ENCODE measurements at places on chromosomes 16 and 17. TPM values are rescaled to one million over a fixed set of nuclear protein-coding genes. Genes with fewer than 3 reads are reported as not detected.
A peak's percentile ranks its signal among the peaks of the same experiment; 100 is the strongest.

The WDR59 gene
- total RNA-seq = 62.2 TPM

The GPR179 gene
- total RNA-seq = not detected

The SPIRE2 gene
- total RNA-seq = 3.1 TPM

- DNase-seq = peak; percentile 33
- peaks cover 3% of the 10 kb centered on the region for H3K36me3 ChIP-seq
- H3K27me3 ChIP-seq = no peaks in the 10 kb centered on the region
- H3K27ac ChIP-seq = no peak overlapping the region
- no peak overlapping the region for H3K4me3 ChIP-seq
Observed at GRCh38 chr17:1559047-1560043, 3.2 kb downstream of the PITPNA start.

DNA sequence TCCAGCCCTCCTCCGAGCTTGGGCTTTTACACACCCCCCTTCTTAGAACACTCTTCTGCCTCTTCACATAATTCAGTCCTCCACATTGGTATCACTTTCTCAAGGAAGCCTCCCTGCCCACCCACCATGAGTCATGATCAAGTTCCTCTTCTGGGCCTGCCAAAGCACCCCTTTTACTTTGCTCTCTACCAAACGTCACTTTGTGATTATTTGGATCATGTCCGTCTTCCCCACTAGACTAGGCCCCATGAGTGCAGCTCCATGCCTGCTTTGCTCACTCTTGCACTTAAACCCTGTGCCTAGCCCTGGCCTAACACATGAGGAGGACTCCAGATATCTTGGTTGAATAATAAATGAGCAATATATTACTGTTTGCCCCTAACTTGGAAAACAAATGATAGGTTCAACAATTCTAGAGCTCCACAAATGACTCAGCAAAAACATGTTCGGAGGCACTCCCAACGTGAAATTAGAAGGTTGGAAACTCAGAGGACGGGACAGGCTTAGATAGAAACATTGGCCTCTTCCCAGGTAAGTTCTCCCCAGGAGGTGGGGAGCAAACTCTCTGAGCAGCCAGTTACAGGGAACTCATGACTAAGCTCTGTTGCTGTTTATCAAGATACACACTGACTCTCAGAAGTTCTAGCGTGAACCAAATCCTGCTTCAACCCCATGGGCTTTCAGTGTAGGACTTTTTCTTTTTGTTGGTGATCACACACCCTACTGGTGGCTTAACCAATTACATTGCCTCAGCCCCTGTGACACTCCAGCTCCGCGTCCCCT is 28.3 kb downstream of the G6PC1 start:
- no peaks in the 10 kb centered on the region for H3K36me3 ChIP-seq
- peaks cover 9% of the 10 kb centered on the region for H3K4me1 ChIP-seq
- peak overlapping the region; percentile 23 for H3K27ac ChIP-seq
- H3K27me3 ChIP-seq = peaks cover 3% of the 10 kb centered on the region
- peak; percentile 81 for DNase-seq

Measured in endothelial cell of umbilical vein (primary cell).